ENCODE measurements at places on chromosomes 11 and 22.

GRCh38 chr11:103920449-103920848 is 116.0 kb upstream of the DDI1 start:
- no peaks in the 10 kb centered on the region for H3K36me3 ChIP-seq
- H3K27ac ChIP-seq = no peak overlapping the region
- no peaks in the 10 kb centered on the region for H3K27me3 ChIP-seq
- DNase-seq = no peak

DNA sequence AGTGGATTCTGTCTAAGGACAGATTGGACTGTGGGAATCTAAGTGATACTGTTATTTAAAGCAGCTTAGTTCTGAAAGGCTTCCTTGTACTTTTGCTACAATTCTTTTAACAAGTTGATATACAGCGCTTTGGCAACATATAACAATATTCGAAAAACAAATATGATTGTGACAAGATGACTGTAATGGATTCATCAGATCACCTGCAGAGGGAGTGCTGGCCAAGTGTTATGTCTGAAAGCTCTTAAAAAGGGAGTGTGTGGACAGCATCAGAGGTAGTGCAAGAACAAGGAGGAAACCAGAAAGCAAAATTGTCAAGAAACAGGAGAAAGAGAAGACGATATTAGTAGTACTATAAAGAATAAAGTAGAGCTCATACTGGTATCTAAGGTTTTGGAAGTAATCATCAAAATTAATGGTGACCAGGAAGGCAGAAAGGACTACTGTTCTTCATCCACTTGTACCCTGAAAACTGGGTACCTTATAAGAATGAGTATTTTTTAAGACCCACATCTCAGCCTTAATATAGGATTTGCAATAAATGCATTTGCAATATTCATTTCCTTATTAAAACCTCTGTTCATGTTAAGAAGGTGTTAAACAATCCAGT is 1112.0 kb upstream of the CCDC90B start:
- H3K4me1 ChIP-seq = no peaks in the 10 kb centered on the region
- H3K27me3 ChIP-seq = no peaks in the 10 kb centered on the region
- H3K4me3 ChIP-seq = no peak overlapping the region
- H3K27ac ChIP-seq = no peak overlapping the region

DNA sequence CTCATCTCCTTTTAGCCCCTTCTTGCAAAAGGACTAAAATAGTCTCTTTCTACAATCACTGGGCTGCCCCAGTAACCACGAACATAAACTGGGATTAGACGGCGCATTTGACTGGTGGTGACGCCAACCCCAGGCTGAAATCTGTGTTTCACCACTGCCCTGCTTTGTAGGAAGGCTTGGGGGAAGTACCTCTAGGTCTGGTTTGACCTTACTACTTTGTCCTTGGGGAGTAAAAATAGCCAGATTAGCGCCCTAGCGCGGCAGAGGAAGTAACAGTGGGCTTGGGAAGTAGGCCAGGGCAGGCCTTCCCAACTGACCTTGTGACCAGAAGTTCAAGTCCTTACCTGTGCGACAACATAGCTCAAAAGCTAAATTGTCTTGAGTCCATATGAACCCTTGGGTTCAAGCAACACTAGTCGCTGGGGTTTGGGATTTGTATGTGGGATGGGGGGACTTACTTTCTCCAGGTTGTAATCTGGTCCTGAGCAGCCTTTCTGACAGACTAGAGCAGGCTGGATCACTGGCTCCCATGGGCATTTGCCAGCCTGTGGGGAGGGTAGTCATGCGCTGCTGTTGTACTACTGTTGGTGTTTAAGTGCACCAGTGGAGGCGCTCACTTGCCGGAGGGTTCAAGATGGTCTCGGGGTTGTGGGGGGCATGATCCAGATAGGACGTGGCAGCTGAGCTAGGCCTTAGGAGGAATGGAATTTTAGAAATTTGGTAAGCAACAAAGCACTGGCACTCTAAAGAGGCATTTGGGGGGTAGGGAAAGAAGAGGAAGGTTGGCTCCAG is 953 bp upstream of the PACS1 start:
- DNase-seq = peak; percentile 79
- peak overlapping the region; percentile 66 for H3K4me3 ChIP-seq
- peak overlapping the region; percentile 69 for H3K27ac ChIP-seq
- peaks cover 58% of the 10 kb centered on the region for H3K36me3 ChIP-seq

DNA sequence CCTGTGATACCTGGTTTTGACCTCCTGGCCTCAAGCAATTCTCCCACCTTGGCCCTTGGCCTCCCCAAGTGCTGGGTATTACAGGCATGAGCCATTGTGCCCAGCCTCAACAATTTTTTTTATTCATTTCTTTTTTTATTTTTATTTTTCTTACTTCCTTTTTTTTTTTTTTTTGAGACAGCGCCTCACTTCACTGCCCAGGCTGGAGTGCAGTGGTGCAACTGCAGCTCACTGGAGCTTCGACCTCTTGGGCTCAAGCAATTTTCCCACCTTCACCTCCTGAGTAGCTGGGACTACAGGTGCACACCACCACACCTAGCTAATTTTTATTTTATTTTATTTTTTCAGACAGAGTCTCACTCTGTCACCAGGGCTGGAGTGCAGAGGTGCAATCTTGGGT is 25.5 kb upstream of the CECR2 start:
- no peaks in the 10 kb centered on the region for H3K27me3 ChIP-seq
- no peak overlapping the region for H3K27ac ChIP-seq
- no peaks in the 10 kb centered on the region for H3K36me3 ChIP-seq
- DNase-seq = peak; percentile 19

DNA sequence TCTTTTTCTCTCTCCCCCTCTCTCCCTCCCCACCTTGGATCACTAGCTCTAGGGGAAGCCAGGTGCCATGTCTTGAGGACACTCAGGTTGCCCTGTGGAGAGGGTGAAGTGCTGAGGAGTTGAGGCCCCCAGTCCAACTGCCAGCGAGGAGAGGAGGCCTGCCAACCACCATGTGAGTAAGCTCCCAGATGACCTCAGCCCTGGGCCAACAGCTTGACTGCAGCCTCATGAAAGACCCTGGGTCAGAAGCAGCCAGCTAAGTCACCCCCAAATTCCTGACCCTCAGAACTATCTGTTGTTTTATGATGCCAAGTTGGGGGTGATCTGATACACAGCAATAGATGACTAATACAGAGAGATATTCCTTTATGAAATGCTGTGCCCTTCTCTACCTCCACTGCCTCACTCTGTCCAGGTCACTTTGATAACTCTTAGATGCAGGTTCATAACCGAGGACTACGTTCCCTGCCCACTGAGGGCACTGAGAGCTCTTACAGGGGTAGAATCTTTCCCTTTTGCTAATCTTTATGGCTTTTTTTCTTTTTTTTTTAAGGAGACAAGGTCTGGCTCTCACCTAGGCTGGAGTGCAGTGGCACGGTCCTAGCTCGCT is 8.0 kb downstream of the ARFGAP3 start:
- no peak for DNase-seq
- no peak overlapping the region for H3K4me3 ChIP-seq
- H3K4me1 ChIP-seq = no peaks in the 10 kb centered on the region
- no peaks in the 10 kb centered on the region for H3K36me3 ChIP-seq
- no peaks in the 10 kb centered on the region for H3K27me3 ChIP-seq
- H3K27ac ChIP-seq = no peak overlapping the region

Data from B cell (primary cell).